ENCODE measurements at places on chromosomes 4 and X.

- no peak for DNase-seq
Measured at GRCh38 chrX:72314881-72315280, 9.2 kb upstream of the CITED1 start.

GRCh38 chrX:148774276-148774675 lies 273.9 kb downstream of the AFF2 start:
- DNase-seq: no peak

DNA sequence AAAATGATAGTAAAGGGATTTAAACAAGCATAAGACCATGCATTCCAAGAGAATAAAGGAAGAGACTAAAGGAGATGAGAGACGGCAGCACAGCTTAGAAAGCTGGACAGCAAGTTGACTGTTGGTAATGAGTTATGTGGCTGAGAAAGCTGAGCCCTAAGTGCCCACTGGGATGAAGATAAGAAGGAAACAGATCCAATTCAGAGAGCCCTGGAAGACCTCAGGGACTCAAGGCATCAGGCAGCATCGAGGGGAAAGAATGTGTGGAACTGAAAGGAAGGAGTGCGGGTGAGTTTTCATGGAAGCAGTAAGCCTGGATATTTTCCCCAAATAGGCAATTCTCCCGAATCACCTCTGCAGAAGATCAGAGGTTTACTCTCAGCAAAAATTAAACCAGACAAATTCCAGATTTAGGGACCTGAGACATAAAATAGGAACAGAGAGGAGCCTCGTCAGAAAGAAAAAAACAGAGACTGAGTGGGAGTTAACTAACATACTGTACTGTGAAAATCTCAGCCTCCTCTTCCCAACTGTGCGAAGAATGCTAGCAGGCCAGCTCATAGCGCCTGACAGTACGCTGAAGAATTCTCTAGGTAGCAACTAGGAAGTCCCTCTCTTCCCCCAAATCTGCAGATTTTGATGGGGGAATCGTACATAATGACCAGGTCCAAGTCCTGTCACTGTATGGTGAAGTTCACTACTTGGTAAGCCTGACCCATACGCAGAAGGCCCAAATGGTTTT lies 187.7 kb upstream of the TAPT1 start:
- no peak for DNase-seq

DNA sequence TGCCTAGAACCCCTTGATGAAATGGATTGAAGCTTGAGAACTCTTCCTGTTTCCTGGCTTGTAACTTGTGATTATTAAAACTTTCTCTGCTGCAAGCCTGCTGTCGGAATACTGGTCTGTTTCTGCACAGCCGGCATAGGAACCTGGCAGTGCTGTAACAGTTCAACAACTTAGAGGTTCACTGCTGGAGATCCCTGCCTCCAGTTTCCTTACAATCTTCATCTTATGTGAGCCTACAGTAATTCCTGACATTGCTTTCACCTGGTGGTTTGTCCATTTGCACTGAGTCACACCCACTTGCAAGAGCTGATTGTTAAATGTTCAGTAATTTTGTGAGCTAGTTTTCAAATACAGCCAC lies 1.3 kb upstream of the SEPSECS start:
- no peak for DNase-seq

DNA sequence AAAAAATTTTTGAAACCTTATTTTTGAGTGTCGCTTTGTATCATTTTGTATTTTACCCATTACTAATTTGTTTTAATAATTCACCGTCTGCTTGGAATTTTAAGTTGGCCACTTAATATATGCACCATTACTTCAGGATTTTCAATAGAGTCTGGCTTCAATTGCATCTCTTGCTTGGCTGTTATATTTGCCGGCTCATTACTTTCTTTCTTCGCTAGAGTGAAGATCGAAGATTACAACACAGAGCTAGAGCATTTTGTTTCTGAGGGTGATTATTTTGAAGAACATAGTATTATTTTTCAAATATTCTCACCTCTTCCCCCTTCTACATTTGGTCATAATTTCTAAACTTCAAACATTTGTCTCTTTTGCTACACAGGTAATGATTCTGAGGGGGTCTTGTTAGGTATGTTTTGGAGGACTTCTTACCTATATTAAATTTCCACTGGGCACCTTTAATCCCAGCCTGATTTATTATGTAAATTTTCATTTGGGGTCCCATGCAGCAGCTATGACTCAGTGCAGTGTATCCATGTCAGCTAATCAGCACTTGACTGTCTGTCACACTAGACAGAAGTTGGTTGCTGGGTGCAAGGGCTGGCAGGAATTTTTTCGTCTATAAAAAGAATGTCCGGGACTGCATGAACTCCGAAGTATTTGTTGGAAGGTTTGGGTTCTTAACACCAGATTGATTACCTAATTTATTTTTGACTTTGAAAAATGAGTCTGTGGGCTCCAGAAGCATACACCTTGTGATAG lies 18.6 kb downstream of the TBC1D1 start:
- DNase-seq: no peak

DNA sequence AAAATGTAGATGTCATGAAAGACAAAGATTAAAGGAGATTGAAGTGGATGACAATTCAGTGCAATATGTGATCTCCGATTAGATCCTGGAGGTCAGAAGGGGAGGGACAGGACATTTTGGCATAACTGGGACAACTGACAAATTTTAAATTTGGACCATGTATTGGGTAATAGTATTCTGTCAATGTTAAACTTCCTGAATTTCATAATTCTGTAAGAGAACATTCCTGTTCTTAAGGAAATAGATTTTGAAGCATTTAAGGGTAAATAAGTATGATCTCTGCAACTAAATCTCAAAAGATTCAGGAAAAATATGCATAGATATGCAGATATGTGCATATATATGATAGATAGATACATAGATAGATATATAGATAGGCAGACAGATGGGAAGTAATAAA lies 11.0 kb downstream of the ODAPH start:
- no peak for DNase-seq

DNA sequence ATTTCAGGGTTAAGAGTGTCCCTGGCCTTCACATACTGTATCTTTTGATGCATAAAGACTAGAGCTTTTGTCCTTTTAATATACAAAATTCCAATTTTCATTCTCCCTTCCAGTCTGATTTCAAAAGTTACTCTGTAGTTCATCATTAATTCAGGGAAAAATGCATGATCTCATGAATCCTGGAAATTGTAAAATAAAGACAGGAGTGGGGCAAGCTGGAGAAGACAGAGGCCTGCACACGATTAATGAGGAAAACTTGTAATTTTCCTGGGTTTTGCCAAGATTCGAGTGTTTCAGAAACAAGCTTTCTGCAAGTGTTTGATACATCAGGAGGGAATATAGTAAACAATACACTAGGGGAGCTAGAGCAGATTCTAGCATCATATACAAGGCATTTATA lies 947.9 kb downstream of the FAT4 start:
- no peak for DNase-seq

GRCh38 chr4:184253072-184253420 lies 35.4 kb upstream of the ENPP6 start:
- DNase-seq: no peak

GRCh38 chr4:5066101-5066500 lies 14.8 kb downstream of the STK32B start:
- DNase-seq: no peak

DNA sequence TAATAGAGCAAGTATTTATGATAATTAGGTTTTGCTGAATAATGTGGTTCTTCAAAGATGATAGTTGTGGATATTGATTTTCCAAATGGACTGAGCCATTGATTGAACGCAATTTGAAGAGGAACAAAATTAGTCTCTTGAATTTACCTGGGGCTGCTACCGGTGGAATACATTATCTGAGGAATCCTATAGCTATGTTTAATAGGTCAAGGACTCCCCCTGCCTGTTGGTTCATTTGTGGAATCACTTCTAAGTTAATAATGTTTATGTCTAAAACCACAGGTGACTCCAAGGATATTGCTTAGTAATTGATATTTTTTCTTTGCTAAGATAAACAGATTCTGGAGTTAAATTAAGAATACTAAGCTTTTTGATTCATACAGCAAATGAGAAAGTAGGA lies 576.0 kb upstream of the PABPC4L start:
- DNase-seq: no peak

GRCh38 chrX:22203186-22203585 lies 69.5 kb upstream of the CBLL2 start:
- DNase-seq: no peak

DNA sequence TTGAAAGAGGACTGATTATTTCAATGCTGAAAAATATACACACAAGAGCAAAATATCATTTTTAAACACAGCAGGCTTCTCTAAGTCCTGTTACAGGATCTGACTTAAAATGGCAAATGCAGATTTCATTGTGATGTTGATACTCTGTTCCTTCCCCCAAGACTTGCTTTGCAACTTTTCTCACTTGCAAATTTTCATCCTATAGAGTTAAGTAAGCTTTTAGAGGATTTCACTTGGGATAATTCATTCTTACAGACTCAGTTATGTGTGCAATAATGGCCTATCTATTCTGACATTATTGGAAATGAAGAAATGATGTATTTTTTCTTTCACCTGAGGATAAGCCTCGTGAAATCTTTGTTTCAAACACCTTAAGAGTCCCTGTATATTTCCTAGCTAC lies 2403.2 kb downstream of the ARAP2 start:
- no peak for DNase-seq

GRCh38 chr4:42339935-42340406 lies 57.3 kb upstream of the SHISA3 start:
- DNase-seq: no peak

DNA sequence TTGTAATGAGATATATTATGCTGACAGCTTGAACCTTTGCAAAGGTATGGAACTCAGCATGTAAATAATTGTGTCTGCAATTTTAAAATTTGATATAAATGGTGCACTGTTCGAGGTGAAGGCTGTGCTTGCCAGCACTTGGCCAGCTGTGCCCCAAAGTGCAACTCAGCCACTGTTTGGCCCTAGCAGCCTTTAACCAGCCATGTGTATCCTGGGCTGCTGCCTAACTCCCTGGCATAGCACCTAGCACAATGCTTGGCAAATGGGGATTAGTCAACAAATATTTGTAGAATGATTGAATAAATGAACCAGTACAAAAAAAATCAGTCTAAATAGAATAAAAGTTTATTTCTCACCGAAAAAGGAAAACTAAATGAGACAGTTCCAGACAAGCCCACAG lies 83.8 kb upstream of the ZIC3 start:
- DNase-seq: no peak

DNA sequence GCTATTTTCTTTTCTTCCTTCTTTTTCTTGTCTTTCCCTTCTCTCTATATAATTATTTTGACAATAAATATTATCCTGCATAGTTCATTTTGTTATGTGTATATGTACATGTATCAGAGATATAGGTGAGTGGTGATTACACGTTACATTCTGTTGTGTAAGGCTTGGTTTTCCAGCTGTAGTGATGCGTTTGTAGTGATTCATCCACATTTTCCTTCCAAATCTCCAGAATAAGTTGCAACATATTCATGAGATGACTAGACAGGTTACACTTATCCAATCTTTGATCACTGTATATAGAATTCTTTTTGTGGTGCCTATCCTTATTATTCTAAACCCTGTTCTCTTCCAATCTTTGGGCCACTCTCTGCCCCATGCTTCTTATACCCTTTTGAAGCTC lies 540.2 kb downstream of the GBA3 start:
- DNase-seq: no peak

- DNase-seq: no peak
Measured at GRCh38 chr4:7587433-7588405, 153.0 kb upstream of the PSAPL1 start.

GRCh38 chrX:103063918-103064434 lies at the start of gene BEX1:
Gene BEX1 (minus strand): TSS chrX:103064171. CDS start chrX:103063274, 897 bp downstream.
- DNase-seq: peak; percentile 2

DNA sequence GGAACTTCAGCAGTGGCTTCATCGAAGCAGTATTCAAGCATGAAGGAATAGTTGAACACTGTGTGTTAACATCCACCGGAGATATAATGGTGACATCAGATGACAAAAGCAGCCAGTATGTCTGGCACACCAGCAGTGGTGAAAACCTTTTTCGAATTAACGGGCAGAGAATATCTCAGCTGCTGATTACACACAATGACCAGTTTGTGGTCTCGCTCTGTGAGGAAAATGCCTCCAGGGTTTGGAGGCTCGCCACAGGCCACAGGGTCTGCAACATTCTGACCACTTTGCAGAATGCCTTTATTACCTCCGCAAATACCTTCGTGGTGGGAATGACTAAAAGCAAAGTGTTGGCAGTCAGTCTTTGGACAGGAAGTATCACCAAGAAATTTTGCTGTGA lies 201.5 kb downstream of the NWD2 start:
- DNase-seq: no peak

DNA sequence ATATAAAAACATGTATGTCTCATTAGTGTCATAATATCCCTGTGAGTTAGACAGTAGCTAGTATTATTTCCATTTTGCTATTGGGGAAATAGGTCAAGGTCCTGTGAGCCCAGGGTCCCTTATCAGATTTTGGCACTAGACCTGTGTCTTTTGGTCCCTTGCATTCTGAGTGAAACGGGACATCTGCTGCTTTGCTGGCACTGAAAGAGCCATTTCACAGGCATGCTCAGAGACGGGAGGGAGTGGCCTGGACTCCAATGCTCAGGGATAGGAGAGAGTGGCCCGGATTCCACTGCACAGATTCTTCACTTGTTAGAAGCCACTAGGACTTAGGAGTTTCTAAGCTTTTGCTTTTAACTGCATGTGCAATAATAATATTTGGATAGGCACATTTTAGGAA lies 177.2 kb downstream of the TSPAN5 start:
- DNase-seq: no peak

GRCh38 chr4:159946983-159947615 lies 844.2 kb downstream of the RAPGEF2 start:
- no peak for DNase-seq
